MM.1S (cell line): ENCODE measurements at places on chromosomes 2 and 18.

DNA sequence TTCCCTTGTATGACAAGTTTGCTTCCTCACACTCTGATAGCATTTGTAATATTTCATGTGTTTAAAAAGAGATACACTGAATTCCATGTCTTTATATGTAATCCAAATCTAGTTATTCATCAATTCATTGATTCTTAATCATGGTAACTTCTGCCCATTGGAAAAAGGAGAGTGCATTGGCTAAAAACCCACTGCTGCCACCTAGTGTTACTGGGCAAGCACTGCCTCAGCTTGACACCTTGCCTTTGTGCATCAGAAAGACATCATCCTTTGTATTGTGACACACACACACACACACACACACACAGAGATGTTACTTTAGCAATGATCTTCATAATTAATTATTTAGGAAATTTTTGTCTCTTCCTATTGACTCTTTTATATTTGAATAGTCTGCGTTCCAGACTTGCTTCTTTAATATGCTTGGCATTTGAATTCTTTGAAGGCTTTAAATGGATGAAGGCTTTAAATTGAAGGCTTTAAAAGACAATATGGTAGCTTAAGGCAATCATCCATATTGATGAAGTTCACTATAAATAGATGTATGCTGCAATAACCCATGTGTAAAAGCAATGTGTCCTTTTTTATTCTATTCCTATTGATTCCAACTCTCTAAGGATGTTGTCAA, 414.2 kb upstream of the CHST9 start:
- DNase-seq: peak; percentile 42

- DNase-seq: no peak
These were observed 37.2 kb upstream of the NEMP2 start for GRCh38 chr2:190571686-190572085.

- DNase-seq: no peak
These were observed 259.8 kb downstream of the STK39 start for GRCh38 chr2:167987558-167987957.

DNA sequence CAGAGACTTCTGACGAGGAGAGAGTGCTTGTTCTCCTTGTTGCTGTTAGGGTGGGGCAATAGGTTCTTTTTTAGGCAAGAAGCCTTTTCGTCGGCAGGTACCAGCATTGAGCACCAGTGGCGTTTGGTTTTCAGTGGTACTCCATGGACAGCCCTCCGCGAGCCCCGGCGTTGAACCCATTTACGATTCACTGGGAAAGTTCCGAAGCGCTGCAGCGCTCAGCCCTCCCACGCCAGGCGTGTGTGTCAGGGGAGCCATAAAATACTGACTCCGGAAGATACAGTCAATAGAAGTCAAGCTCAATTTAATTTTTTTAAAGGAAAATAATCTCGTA, 494 bp upstream of the ROCK1 start:
- DNase-seq: no peak

DNA sequence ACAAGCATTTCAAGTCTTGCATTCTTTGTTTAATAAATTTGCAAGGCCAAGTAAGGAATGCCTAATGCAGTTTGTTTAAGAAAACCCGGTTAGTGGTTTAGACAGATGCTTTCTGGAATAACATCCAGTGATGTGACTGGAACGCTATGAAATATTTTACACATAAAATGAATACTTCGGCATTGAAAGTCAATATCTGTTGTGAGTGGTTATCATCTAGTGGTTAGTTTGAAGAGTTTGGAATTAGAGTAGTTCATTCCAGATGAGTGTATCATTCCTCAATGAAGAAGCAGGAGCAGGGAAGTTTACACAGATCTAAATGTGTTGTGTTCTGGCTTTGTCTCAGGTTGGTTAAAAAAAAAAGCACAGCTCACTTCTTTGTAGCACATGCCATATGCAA, 608.0 kb upstream of the PIK3C3 start:
- no peak for DNase-seq

GRCh38 chr2:170361090-170361936, 183.4 kb downstream of the MYO3B start:
- DNase-seq: peak; percentile 67

DNA sequence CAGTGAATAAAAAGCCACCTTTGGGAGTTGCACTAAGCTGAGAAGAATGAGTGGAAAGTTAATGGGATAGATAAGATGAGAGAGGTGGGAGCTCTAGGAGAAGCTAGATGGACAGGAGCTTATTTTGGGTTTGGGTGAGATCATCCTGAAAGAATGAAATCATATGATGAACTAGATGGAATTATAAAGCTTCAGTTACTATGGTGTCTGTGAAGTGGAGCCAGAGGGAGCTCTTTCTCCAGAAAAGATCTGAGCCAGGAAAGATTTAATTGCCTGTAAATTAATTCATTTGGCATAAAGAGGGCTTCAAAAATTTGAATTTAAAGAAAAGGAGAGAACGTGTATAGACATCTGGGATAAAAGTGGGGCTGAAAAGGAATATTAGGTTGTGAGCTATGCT, 10.3 kb downstream of the DNAH6 start:
- DNase-seq: no peak

GRCh38 chr18:41873730-41874129, 81.3 kb upstream of the PIK3C3 start:
- DNase-seq: no peak

- DNase-seq: no peak
These were observed 71.3 kb downstream of the CTIF start for GRCh38 chr18:48609820-48610815.

DNA sequence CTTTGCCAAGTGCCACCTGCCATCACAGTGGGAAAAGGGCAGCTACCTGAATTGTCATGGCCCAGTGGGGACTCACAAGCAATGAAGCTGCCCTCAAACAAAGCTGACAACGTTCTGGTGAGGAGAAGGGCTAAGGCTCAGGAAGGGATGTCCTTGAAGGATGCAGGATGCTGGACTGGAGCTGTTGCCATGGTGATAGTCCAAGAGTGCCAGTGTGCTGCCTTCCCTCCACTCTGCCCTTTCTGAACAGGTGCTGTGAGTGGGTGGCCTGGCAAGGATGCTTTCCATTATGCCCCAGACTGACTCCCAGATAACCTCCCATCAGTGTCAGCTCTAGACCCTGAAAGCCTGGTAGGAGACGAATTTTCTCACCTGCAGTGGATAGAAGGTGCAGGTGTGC, 137.8 kb upstream of the GYPC start:
- DNase-seq: no peak

- DNase-seq: no peak
These were observed 51.6 kb upstream of the ATP8B1 start for GRCh38 chr18:57854726-57855125.

- no peak for DNase-seq
These were observed 394.2 kb upstream of the ZEB2 start for GRCh38 chr2:144914113-144914512.

DNA sequence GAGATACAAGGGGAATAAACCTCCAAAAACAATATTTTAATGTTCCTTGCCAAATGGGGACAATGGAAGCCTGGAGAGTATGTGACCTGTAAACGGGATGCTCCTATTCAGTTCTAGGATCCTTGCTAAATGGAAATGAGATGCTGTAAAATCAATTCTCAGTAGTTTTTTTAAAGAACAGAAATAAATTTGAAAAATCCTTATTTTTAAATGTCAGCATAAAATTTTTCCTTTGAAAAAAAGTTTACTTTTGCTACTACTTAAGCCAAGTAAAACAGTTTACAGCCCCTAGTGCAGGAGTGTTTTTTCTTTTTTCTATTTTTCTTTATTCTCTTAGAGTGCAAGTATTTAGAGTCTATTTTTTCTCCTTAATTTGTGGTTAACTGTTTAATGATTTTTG, 158.8 kb downstream of the MBD5 start:
- no peak for DNase-seq

GRCh38 chr2:143083636-143084035, 45.6 kb upstream of the ARHGAP15 start:
- DNase-seq: peak; percentile 50

DNA sequence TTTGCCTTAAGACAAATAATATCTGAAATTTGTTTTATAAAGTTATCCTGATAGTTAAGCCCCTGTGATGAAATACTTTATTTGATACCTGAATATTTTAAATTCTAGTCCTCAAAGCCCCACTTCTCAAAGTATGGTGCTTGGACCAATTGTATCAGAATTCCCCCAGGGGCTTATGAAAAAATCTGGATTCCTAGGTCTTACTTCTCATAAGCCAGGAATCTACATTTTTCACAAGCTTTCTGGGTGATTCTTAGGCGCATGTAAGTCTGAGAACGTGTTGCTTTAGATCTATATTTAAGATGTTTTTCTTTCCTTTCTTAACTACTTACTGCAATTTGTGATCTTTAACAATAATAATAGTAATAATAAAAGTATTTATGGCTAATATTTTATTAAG, 53.1 kb downstream of the MYO1B start:
- DNase-seq: no peak

DNA sequence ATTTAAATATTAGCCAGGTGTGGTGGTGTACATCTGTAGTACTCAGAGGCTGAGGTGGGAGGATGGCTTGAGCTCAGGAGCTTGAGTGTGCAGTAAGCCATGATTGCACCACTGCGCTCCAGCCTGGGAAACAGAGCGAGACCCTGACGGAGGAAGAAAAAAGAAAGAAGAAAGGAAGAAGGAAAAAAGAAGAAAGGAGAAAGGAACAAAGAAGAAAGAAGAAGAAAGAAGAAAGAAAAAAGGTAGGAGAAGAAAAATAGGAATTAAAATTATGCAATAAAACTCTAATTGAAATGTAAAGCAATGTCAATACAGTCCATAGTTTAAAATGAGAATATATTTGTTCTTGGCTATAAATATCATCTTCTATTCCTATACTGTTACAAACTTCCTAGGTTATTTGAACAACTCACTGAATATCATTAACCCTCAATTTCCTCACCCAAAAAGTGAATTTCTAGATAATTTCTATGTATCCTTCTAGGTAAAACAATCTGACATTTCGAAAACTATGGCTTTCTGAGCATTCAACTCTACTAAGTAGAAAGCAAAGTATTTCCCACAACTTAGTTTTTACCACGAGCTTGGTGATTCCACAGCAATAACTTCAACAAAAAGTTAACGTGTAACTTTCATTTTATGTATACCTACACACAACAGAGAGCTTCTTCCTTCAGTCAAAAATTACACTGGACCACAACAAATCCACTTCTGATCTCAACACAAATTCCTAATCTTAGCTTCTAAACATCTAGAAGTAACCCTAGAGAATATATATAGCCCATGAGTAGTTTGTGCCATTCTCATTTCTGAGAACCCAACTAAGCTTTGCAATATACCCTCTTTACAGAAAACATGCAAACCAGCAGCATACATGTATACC, 19.7 kb downstream of the LPIN2 start:
- no peak for DNase-seq

DNA sequence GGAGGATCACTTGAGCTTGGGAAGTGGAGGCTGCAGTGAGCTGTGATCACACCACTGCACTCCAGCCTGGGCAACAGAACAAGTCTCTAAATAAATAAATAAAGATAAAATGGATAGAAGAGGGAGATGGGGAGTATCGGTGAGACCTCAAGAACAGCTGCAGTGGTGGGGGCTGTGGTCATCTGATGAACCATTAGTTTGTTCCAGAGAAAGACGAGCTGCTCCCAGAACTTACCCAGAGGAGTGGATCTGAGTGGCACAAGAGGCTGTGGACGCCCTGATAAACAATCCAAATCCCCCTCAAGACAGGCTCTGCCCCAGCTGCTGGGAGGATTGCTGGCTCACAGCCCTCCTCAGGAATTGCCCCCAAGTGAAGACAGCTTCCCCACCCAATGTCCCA, 26.7 kb downstream of the TMEM127 start:
- no peak for DNase-seq

DNA sequence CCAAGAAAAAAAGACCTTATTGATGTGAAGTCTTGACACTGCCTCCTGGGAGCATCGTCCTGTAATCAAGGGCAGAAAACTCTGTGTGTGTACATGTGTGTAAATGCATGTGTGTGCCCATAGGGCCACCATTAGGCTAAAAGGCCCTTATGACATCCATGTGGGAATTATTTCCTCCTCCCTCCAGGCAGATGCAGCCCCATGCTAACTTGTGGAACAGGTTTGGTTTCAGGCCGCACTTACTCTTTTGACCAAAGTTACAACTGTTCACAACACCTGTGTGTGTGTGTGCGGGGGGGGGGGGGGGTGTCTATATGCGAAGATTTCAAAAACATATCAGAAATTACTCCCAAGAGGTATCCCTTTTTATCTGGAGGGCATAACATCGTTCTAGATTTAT, 87.4 kb upstream of the SLC14A2 start:
- DNase-seq: no peak

- DNase-seq: peak; percentile 4
These were observed 23.8 kb downstream of the CD28 start for GRCh38 chr2:203730076-203730729.

GRCh38 chr2:170206805-170207407, 29.0 kb downstream of the MYO3B start:
- DNase-seq: no peak

DNA sequence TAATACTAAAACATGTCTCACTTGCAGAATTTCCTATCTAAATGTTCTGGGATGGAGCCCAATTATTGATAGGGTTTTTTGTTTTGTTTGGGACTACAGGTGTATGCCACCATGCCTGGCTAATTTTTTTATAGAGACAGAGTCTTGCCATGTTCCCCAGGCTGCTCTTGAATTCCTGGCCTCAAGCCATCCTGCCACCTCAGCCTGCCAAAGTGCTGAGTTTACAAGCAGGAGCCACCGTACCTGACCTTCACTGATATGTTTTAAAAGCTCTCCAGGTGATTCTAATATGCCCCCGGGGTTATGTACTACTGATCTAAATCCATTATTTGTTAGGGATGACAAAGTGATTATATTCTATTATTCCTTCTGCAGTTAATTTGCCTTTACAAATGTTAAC, 2.2 kb downstream of the ELAC1 start:
- no peak for DNase-seq

GRCh38 chr18:2433366-2433765, 137.9 kb downstream of the METTL4 start:
- no peak for DNase-seq

GRCh38 chr2:32902986-32903385, 43.8 kb upstream of the LTBP1 start:
- DNase-seq: no peak

DNA sequence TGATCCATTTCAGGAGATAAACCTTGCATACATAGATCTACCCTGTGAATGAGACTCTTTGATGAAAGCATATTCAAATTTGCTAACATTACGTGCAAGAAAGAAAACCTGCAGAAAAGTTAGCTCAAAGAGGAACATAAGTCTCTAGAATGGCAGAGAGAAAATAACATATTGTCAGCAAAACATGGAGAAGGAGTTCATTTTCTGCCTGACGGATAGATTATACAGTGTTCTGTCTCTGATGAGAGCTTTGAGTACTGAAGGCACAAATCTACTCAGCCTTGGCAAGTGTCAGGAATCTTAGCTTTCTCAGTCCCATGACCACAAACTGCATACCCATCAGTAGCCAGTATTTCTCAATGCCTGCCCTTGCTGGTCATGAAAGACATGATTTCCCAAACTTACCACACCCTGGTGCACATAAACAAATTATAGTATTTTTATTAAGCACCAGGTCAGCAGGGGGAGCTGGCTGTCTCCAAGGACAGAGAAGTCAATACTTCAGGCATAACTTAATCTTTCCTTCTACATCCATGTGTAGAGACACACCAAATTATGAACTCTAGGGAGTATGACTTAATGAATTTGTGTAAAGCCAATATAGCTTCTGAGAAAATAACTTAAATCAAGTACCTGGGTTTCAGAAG, 401.2 kb upstream of the SOX11 start:
- DNase-seq: no peak
